Breast epithelium (tissue), 4 donors: ENCODE measurements at places on chromosomes 4 and X. TPM values are rescaled to one million over a fixed set of nuclear protein-coding genes. Genes with fewer than 3 reads are reported as not detected.

PABPC4L gene
- total RNA-seq: 0.98 TPM

EGFL6 gene
- total RNA-seq: 11.8 TPM

PABPC1L2A gene
- not detected for total RNA-seq

GLRA2 gene
- not detected for total RNA-seq

DNA sequence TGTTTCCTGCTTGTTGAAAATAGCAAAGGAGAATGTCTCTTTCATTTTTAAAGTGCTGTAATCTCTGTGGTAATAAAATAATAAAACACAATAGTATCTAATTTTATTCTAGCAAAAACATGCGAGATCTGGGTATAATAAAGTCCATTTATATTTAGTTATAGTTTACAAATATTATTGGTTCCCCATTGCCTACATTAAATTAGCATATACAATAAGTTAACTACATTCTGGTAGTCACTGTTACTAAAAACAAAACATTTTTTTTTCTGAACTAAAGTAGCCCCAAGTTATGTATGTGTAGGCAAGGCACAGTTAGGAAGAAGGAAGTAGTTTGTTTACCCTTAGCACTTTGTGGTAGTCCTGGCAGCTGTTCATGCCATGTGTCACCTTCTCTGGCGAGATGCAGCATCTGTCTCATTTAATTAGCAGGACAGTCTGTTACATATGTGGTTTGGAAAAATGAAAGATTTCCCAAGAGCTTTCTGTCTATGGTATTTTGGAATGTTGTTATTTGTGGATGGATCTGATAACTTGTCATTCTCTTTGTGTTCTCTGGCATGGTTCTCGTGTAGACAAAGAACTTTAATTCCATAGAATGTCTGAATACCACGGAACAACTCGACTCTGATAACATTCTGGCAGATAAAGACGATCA lies 231.3 kb upstream of the PITX2 start:
- H3K27me3 ChIP-seq: no peaks in the 10 kb centered on the region
- H3K4me1 ChIP-seq: no peaks in the 10 kb centered on the region
- H3K4me3 ChIP-seq: no peak overlapping the region
- no peak overlapping the region for H3K27ac ChIP-seq
- no peak for DNase-seq
- H3K36me3 ChIP-seq: no peaks in the 10 kb centered on the region

DNA sequence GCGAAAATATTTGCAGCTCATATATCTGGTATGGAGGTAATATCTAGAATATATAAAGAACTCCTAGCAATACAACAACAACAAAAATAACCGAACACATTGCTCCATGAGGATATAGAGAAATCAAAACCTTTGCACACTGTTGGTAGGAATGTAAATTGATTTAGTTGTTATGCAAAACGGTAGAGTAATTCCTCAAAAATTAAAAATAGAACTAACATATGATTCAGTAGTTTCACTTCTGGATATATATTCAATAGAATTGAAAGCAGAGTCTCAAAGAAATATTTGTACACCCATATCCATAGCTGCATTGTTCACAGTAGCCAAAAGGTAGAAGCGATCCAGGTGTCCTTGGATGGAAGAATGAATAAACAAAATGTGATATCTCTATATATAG lies 203.0 kb upstream of the CNKSR2 start:
- no peaks in the 10 kb centered on the region for H3K27me3 ChIP-seq
- H3K4me1 ChIP-seq: no peaks in the 10 kb centered on the region
- no peak for DNase-seq
- H3K36me3 ChIP-seq: no peaks in the 10 kb centered on the region
- no peak overlapping the region for H3K4me3 ChIP-seq

- peaks cover 36% of the 10 kb centered on the region for H3K27me3 ChIP-seq
- H3K36me3 ChIP-seq: no peaks in the 10 kb centered on the region
- no peaks in the 10 kb centered on the region for H3K4me1 ChIP-seq
- DNase-seq: no peak
Observed at GRCh38 chrX:131306601-131307000, 17.5 kb upstream of the IGSF1 start.

DNA sequence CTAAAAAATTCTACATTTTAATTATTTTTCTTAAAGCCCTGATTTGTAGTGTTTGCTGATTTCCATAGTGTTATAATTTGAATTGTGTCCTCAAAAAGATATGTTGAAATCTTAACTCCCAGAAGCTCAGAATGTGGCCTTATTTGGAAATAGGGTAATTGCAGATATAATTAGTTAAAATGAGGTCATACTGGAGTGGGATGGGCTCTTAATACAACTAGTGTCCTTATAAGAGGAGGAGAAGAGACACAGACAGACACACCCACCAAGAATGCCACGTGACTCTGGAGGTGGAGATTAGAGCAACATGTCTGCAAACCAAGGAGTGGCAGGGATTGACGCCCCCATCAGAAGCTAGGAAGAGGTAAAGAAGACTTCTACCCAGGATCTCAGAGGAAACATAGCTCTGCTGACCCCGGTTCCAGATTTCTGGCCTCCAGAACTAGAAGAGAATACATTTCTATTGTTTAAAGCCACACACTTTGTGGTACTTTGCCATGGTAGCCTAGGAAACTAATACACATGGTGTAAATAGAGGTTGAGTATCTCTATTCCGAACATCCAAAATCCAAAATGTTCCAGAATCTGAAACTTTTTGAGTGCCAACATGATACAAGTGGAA lies 70.5 kb upstream of the IRF2 start:
- no peak overlapping the region for H3K4me3 ChIP-seq
- no peaks in the 10 kb centered on the region for H3K27me3 ChIP-seq
- no peak for DNase-seq
- H3K36me3 ChIP-seq: no peaks in the 10 kb centered on the region
- no peak overlapping the region for H3K27ac ChIP-seq
